Mucosa of gallbladder (tissue), 1 donor: ENCODE measurements at places on chromosomes 2 and 18.

- no peak for DNase-seq
These were observed 665 bp upstream of the CACNB4 start for GRCh38 chr2:152099367-152100050.

DNA sequence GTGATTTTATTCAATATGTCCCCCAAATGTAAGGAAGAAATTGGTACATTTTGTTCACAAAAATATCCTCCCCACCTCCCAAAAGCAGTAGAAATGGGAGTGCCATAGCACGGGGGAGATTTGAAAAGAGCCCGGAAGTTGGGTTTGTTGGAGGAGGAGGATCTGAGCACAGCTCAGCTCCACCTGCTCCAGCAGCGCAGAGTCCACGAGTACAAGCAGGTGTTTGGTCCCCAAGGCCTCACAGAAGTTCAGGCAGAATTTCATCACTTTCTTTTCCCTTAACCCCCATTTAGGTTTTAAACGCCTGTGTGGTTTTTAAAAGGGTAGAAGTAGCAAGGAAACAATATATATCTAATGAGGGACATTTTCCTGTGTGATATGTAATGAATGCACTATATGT is 56.0 kb downstream of the TRAPPC12 start:
- DNase-seq, result no peak

GRCh38 chr2:58228299-58228698 is 12.8 kb downstream of the FANCL start:
- DNase-seq, result no peak

DNA sequence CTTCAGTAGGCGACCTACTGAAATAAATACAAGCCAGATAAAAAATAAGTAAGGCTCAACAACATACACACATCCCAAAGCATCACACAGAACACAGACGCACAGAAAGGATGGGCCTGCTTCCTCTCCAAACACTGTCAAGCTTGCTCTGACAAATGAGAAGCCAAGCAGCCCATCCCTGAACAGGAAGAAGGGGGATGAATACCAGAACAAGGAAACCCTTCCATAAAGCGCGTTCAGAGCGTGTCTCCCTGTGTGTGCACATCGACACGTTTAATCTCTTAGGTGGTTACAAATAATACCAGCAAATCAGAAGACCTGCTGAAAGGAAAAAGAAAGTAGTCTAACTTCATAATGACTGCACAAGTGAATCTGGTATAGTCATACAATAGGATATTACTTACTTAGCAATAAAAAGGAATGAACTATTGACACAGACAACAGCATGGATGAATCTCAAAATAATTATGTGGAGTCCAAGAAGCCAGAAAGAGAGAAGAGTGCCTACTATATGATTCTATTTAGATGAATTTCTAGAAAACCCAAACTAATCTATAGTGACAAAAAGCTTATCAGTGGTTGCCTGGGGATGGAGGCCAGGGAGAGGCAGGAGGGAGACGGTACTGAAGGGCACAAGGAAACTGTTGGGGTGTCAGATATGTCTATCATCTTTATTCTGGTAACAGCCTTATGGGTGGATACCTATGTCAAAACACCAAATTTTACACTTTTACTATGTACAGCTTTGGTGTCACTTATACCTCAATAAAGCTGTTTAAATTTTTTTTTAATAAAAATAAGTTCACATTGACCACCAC is 26.8 kb downstream of the MBOAT2 start:
- no peak for DNase-seq

GRCh38 chr18:27803957-27804356 is 373.0 kb downstream of the CDH2 start:
- DNase-seq, result no peak

- peak; percentile 2 for DNase-seq
These were observed 494.0 kb upstream of the MYT1L start for GRCh38 chr2:2825062-2825461.

GRCh38 chr2:215210082-215210481 is 71.7 kb upstream of the ABCA12 start:
- no peak for DNase-seq

DNA sequence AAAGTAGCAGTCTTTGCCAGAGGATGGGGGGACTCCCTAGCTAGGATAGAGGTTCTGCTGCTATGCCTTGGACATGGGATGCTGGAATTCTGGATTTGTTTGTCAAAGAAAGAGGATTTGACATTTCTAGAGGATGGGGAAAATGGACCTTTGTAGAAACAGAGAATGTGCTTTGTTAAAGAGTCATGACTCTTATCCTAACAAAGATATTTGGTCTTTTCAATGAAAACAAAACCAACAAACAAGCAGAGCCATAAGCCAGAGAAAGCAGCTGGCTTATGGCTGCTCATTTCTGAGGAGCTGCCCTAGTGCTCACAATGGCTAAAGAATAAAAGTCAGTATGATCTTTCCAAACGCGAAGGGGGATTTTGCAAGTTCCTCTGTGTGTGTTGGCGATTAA is 40.8 kb upstream of the MAPRE2 start:
- no peak for DNase-seq

DNA sequence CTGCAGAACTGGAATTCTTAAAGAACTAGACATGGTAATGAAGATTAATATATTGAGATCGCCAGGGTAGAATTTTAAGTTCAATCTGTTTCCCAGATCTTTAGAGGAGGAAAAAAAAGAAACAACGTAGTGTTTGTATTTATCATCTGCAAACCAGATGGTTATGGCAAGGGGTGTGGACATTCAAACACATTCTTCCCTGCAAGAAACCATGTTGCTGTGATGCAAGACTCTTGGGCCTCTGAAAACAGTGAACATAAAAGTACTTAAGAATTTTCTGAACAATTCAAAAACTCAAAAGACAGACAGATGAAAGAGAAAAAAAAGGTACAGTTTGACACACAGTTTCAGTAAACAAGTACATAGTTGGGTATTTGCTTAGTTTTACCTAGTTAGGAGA is 35.6 kb downstream of the COL5A2 start:
- no peak for DNase-seq

DNA sequence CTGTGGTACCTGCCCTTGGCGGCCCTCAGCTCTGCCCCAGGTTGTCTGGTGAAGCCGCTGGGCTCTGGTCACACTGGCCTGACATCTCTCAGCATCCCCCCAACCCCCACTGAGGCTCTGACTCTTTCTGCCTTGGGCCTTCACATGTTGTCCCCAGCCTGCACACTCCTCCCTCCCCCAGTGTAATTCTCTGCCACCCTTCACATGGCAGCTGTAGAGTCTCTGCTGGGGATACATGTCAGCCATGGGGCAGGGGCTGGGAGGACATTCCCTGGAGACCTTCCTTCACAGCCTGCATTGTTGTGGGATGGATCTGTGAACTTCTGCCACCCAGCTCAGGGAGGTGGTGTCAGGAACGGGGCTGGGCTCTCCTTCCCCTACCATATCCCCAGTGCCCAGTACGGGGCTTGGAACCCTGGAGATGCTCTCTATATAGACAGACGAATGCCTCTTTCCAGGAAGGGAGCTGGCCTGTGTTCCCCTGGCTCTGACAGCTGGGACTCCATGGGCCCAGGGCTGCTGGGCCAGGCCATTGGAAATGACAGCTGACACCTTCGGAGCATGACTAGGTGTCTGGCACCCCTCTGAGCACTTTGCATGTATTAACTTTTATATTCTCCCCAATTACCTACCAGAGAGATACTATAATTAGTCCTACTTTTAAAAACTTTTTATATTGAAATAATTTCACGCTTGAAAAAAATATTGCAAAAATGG is 151.5 kb downstream of the INHBB start:
- no peak for DNase-seq

GRCh38 chr2:207184348-207184747 is 18.6 kb upstream of the KLF7 start:
- no peak for DNase-seq

GRCh38 chr2:105371810-105372209 is 27.0 kb downstream of the FHL2 start:
- no peak for DNase-seq

- DNase-seq, result peak; percentile 20
These were observed 44.8 kb downstream of the CHMP3 start for GRCh38 chr2:86518481-86518880.

DNA sequence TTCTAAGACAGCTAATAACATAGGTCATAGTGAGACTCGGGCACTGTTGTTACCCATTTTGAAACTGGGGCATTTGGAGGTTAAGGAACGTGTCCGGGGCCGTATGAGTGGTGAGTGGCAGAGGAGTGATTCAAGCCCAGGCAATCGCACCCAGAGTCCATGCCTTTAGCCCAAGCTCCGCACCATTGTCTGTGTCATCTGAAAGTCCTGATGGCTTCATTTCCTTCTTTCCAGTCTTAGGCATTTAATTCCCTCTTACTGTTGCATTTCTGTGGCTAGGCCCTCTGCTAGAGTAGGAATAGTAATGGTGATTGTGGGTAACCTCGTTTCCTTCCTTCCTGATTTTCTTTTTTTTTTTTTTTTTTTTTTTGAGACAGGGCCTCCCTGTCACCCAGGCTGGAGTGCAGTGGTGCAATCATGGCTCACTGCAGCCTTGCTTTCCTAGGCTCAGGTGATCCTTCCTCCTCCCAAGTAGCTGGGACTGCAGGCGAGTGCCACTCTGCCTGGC is 49.8 kb upstream of the ASB1 start:
- DNase-seq, result no peak

DNA sequence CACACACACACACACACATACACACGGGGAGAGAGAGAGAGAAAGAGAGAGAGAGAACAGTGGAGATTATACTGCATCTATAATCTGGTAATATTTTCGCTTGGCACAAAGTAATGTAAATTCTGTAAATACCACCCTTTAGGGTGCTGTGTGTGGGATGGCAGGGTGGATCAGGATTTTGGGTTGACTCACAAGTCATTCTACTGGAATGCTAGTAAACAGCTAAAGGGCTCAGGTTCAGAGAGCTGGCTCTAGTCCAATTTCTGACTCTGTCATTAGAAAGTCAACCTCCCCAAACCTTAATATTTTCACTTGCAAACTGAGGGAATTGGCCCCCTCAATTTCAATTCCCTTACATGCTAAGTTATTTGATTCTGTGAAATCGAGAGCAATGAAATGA is 308.3 kb downstream of the TSN start:
- no peak for DNase-seq

GRCh38 chr2:106080959-106081358 is 113.1 kb downstream of the UXS1 start:
- no peak for DNase-seq

DNA sequence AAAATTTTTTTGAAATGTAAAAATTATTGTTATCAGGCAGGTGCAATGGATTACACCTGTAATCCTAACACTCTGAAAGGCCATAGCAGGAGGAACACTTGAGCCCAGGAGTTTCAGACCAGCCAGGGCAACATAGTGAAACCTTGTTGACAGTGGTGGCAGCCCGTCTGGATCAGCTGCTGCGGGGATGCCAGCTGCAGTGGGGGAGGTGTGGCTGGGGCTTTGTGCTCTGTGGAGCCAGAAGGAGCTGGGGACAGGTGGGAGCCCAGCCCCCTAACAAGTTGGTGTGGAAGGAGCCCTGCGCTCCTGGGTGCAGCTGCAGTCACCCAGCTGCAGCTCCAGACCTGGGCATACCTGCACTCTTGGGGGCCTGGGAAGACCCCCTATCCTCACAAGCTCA is 182.4 kb upstream of the MC4R start:
- DNase-seq, result no peak

DNA sequence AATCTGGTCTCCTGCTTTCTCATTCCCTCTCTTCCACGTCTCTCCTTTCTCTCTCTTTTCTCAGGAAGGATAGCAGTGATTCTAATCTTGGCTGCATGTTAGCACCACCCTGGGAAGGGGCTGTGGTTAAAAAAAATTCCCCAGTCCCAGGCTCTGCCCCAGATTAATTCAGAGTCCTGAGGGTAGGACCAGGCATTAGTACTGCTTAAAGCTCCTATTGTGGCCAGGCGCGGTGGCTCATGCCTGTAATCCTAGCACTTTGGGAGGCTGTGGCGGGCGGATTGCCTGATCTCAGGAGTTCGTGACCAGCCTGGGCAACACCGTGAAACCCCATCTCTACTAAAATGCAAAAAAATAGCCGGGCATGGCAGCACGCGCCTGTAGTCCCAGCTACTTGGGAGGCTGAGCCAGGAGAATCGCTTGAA is 35.4 kb upstream of the EML4 start:
- DNase-seq, result no peak

DNA sequence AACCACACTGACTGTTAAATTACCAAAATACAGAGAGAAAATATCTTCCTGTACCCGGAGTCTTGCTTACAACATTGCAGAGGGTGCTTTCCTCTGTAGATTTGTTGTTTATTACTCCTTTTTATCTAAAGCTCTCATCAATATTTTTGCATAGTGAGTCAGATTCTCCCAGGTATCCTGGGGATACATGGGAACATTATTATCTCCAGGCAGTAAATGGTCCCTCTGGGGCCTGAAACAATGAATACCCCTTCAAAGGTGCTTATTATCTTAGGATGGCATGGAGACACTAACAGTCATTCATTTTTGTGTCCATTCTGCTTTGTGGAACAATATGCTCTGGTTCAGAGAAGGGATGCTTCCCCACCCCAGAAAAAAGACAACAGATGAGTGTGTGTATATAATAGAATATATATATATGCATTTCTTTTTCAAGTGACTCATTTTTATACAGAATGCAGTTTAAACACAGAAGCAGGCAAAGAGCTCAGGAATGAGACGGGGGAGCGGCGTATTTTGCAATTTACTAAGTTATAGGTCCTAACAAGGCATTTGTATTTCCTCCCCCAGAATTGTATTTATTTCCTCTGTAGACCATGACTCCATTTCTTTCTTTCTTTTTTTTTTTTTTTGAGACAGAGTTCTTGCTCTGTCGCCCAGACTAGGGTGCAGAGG is 424.8 kb upstream of the ZEB2 start:
- DNase-seq, result no peak

- DNase-seq, result peak; percentile 43
These were observed 63.8 kb upstream of the SEC11C start for GRCh38 chr18:59075923-59076322.

GRCh38 chr2:241168366-241168765 is 18.1 kb downstream of the PPP1R7 start:
- DNase-seq, result no peak

- no peak for DNase-seq
These were observed 107.6 kb upstream of the CAVIN2 start for GRCh38 chr2:191954451-191954850.

DNA sequence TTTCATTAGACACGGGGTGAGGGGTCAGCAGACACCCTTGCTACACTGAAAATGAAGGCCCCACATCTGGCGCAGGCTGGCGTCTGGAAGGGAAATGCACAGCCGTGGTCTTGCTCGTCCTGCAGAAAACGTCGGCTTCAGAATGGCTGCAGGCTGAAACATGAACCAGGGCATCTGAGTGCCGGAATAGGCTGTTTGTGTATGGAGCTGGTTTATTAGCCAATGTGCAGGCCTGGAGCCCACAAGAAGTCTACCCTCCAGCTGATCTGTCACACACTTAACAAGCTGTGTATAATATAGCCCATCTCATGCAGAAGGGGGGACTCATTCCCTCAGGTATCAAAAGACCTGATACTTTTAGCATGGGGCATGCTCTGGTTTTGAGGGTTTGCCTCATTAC is 153.4 kb upstream of the SOX11 start:
- no peak for DNase-seq

GRCh38 chr2:96354492-96354891 is 18.9 kb downstream of the NCAPH start:
- DNase-seq, result no peak

DNA sequence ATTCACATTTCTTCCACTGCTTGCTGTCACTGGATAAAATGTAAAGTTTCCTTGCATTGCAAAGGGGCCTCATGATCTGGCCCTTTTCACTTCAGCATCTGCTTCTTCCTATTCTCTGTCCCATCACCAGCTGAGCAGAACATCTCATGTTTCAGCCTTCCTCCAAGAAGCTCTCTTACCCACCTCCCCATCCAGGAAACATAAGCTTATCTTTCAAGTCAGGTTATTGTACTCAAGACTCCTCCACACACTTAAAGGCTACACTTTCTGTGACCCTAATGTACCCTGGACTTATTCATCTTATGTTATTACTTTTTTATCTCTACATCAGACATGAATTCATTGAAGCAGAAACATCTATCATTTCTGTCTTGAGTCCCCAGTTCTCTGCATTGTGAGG is 230.5 kb downstream of the PMAIP1 start:
- no peak for DNase-seq
